AML-193 (cell line): ENCODE measurements at places on chromosomes 4 and X.

DNA sequence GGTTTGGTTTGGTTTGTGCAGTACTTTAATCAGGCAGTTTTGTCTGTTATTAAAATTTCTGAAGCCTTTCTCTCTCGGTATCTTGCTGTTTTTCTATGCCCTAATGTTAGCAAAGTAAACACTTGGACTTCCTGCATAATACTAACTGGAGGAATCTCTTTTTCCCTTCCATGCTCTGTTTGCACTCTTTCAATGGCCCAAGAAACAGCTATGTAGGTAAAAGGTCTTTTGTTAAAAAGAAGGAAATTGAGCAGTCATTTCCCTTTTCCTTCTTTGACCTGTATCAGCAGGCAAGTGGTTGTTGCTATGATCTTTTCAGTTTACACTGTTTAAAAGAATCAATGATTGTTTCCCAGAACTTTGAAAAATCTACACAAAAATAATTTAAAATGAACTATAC, 82.7 kb downstream of the CCSER1 start:
- DNase-seq: no peak

DNA sequence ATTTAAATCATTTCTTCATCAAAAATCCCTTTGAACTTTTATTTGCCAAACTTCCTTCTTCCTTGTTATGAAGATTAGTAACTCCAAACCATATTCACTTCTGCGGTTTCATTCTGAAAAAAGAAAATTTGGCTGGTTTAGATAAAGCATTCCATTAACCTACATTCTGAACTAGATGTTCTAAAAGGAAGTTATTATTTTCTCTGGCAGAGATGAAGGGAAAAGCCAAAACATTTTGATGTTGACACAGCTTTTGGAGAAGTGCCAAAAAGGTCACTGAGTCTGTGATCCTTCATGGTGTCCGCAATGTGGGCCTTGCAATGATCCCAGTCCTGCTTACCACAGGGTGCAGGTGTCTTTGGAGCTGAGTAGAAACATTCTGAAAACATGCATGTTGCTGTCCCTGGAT, 36.0 kb downstream of the CXCL8 start:
- no peak for DNase-seq

DNA sequence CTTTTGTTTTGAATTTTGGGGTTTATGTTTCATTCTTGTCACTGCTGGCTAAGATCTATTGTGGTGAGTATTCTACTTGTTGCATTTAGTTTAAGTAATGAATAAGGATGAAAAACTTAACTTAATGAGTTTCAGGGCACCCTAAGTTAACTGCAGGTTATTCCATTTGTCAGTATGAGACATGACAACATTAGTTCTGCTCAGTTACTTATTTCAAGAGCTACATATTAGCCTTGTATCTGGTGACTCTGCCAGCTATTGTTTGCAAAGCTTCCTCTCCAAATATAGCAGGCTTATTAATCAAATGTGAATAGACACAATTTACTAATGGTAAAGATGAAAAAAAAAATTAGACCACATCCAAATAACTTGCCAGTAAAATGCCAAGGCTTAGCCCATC, 567.1 kb downstream of the IL15 start:
- DNase-seq: no peak

GRCh38 chrX:139091066-139091465, 379.5 kb upstream of the FGF13 start:
- no peak for DNase-seq

GRCh38 chrX:16739574-16739973, 20.2 kb downstream of the SYAP1 start:
- DNase-seq: peak; percentile 32

GRCh38 chr4:48798117-48798516, 18.0 kb upstream of the FRYL start:
- no peak for DNase-seq

DNA sequence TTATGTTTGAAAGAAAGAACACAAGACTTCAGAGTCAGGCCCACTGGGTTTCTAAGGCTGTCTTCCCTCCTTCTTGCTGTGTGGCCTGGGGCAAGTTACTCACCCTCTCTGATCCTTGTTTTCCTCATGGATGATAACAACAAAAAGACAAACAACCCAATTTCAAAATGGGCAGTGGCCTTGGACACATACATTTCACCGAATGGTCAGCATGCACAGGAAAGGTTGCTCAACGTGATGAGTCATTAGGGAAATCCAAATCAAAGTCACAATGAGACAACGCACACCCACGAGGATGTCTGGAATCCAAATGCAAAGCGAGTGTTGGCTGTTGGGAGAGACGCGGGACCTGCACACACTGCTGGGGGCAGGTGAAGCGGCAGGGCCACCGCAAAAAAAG, 50.8 kb upstream of the PPP2R2C start:
- no peak for DNase-seq

- DNase-seq: no peak
These were observed 20.5 kb upstream of the AFAP1 start for GRCh38 chr4:7960017-7960789.

- DNase-seq: peak; percentile 14
These were observed 25.5 kb downstream of the IRF2 start for GRCh38 chr4:184448821-184449220.

GRCh38 chr4:129218360-129218759, 122.4 kb downstream of the C4orf33 start:
- no peak for DNase-seq

GRCh38 chr4:110484767-110485166, 8.8 kb downstream of the ENPEP start:
- no peak for DNase-seq

- no peak for DNase-seq
These were observed 791 bp downstream of the SMIM20 start for GRCh38 chr4:25914670-25915352.

- DNase-seq: no peak
These were observed 100.6 kb downstream of the NHS start for GRCh38 chrX:17475449-17476217.

DNA sequence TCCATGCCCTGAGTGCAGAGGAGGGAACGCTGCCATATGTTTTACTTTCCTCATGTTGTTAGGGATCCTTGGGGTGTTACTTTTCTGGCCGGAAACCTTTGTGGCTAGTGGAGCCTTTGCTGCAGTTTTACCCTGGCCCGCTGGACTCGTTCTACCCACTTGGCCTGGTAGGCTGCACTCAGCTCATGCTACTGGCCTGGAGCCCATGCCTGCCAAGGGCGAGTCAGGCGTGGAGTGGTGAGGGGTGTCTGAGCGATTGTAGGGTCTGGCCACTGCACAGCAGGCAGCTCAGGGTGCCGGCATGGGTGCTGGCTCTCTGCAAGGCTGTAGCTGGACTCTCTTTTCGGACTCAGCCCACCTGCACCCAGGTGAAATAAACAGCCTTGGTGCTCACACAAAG, 41.4 kb upstream of the IL9R start:
- DNase-seq: no peak

DNA sequence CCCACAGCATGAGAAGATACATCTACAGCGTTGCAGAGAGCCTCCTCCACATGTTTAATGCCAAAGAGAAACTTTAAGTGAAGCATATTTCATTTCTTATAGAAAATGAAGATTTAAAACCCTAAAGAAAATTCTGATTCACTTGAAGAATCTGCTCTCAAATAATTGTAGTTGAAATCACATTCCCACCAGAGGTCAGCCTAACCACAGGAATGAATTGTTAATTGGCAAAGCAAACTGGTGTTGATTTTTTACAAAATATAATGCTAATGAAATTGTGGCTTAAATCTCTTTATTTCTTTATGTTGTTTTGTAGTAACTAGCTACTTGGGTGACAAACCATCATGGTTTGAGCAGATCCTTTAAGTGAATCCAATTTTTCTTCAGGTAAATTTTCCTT, 31.1 kb upstream of the WDR17 start:
- peak; percentile 1 for DNase-seq

GRCh38 chr4:8191136-8191747, 7.8 kb upstream of the SH3TC1 start:
- DNase-seq: no peak

DNA sequence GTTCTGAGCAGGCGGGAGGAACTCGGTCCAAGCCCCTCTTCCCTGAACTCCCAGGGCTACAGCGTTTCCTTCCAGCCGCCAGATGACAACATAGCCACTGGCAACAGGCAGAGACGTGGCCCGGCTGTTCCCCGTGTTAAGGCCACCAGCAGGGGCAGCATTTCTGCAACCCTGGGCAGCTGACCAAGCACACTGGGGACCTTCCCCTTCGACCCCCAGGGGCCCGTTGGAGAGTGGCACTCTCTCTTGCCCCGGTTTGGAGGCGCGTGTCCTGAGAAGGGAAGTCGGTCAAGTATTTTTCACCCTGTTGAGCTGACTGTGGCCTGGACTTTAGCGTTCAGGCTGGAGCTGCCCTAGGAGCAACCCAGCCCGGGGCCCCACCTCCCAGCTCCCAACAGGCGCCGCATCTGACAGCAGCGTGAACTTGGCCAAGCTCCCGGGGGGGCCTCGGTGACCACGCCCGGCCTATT, 37.6 kb downstream of the ZBTB49 start:
- no peak for DNase-seq

GRCh38 chr4:158609116-158609515, 62.6 kb downstream of the C4orf46 start:
- DNase-seq: no peak

DNA sequence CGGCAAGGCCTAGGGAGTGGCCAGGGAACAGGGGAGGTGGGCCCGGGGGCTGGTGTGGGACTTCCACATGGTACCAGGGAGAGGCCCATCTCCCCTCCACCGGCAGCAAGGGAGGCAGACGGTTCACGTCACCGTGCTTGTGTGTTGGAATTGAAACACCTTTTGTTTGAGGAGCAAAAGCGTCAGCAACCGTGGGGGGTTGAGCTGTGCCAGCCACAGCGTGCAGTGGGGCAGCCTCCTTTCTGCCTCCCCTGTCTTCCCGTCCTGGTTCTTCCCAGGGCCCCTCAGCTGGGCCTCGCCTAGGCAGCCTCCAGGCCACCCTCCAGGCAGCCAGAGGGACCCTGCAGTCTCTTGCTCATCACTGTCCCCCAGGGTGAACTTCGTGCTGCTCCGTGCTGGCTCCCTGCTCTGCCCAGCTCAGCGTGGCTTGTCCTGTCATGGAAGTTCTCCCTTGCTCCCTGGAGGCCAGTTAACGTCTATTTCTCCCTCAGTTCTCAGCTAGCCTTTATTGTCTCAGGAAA, 32.1 kb upstream of the HGFAC start:
- no peak for DNase-seq

GRCh38 chr4:6972911-6973310, 63.3 kb downstream of the TBC1D14 start:
- DNase-seq: no peak

- DNase-seq: no peak
These were observed 48.3 kb downstream of the ZAR1 start for GRCh38 chr4:48538358-48538757.

DNA sequence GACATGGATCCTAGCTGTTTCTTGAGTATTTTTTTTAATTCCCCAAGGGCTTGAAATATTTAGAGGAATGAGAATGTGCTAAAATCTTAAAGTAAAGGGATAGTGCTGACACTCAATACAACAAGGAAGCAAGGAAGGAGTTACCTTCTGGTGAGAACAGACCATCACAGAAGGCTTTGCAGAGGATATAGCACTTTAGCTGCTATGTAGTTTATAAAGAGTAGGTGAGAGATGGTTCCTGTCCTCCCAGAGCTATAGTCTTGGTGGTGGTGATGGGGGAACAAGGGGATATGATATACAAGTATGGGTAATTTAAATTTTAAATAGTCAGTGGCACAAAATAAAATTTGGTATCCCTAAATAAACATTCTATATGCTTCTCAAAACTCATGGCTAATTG, 47.6 kb downstream of the MTHFD2L start:
- no peak for DNase-seq

DNA sequence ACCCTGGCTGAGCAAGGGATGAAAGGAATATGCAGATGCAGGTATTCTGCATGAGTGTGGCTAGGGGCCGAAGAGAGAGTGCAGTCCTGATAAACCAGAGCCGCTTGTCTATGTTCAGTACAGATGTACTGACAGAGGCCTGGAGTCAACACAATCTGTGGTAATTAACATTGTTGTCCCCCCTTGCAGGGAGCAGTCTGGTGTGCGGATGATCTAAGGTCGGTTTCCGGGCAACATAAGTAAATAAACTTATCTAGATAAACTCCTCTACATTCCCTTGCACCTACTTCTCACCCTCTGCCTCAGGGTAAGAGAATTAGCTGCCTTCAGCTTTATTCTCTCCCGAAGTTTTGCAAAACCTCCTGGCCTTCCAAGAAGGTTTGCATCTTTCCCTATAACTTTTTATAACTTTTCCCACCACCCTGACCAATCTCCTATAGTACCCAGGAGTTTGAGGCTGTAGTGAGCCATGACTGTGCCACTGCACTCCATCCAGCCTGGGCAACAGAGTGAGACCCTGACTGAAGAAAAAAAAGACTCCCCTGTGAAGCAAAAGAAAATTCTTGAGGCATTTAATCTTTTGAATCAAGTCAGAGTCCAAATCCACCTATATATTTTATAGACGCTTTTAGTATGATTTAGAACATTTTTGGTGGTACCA, 26.6 kb downstream of the SNX25 start:
- no peak for DNase-seq

- no peak for DNase-seq
These were observed 5.7 kb upstream of the RNF4 start for GRCh38 chr4:2462992-2463762.

DNA sequence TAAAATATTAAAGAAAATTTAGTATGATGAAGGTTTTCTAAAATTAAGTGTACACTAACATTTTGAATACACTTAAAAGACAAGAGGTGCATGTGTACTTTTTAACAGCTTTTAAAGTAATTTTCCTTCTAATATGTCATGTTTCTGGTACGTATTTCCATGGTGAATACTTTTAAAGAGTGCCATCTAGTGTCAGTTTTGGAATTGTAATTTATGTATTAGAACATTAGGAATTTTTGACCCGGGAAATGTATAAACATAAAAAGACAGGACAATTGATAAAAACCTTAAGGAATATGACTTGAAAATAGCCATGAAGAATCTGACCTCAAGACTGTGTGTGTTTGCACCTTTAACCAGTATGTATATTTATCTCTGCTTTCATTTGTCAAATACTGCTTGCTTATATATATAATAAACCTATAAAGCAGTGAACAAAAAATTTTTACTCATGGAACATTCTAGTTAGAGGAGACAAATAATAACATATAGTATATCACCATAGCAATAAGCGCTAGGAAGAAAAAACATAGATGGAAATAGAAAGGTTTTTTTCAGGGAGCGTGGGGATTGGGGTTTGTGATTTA, 7.2 kb downstream of the GSTCD start:
- DNase-seq: peak; percentile 61

DNA sequence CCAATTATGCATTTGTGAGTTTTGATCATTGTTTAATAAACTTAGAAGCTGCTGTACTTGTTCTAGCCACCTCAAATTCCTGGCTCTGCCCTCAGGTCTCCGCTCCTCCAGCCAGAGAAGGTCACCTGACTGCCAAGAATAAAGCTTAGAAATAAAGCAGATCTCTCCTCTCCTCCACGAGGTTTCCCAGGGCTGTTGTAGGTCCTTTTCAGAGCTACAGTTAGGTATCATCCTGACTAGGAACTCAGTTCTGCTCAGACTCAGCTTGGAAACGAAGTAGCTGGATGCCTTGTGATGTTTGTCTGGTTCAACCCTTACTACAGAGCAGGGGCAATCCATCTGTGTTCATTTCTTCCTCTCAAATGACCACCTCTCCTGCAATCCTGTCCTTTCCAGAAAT, 79.1 kb upstream of the RAPGEF2 start:
- DNase-seq: no peak
